ELR (cell line): ENCODE measurements at places on chromosomes 6 and 20.

DNA sequence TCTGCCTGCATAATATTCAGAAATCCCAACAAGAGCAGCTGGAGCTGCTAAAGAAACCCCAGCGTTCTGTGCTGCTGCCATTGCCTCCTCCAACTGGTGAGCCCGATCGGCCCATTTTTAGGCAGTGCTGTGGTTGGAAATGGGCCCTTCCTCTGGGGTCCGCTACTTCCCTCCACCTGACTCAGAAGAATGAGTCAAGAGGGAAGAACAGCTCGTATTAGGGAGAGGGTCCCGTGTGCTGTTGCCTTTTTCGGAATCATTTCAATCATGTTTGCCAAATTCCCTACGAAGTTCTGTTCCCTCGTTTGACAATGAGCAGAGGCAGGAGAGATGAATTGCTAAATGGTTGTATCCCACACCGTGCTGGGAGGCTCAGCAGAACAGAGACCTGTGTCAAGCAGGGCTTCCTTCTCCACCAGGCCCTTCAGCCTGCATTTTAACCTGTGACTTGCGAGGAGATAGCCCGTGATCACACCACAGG lies 38.4 kb downstream of the THBS2 start:
- DNase-seq = peak; percentile 8

- DNase-seq = no peak
Observed at GRCh38 chr6:167103041-167103891, 19.6 kb upstream of the CCR6 start.

DNA sequence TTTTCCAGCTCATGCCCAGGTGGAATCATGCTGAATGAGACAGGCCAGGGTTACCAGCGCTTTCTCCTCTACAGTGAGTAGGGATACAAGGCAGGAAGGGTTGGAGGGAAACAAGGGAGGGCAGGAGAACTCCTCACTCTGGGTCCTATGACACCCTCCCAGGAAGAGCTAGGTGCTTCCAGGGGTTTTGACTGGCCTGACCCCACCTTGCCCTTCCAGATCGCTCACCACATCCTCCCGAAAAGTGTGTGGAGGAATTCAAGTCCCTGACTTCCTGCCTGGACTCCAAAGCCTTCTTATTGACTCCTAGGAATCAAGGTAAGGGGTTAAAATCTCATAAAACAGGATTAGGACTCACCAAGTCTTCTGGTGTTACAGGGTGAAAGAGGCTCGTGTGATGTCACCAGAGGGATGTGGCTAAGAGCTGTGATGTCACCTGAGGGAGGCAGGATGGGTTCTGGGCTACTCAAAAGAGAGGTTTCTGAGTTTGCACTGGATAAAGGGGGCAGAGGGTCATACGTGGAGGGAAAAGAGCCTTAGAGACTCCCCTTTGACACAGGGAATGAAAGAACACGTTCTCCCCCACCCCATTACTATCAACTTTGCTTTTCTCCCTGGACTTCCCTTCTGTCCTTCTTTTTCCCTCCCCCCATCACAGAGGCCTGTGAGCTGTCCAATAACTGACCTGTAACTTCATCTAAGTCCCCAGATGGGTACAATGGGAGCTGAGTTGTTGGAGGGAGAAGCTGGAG lies 1.9 kb downstream of the APOM start:
- DNase-seq = no peak

DNA sequence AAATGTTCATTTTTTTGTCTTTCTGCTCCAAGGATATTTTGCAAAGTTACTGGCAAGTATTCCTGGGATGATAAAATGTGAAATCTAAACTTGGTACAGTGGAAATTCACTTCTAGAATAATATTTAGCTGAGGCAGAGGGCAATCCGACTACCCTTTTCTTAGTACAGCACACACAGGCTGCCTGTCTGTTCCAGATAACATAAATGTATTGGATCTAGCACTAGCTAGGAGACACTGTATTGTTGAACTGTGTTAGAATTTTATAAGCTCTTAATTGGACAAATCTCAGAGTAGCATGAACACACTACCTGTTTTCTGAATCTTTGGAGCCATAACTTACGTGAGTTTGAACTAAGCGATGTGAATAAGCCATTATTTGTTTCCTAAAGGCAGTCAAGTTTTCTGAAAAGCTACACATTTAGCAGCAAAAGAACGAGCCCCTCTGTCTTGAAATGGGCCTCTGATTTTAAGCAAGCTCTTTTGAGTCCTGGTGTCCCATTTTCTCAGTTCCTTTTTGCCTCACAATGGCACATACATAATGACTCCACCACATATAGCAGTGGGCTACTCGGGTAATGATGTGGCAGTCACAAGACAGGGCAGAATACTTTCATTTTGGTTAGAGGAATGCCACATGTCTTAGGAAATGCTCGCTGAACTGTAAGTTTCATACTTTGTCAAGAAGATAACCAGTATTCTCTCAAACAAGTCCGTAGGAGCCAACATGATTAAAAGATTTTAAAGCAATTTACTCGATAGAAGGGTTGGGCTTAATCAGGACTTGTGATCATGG lies 116.5 kb upstream of the ESR1 start:
- DNase-seq = peak; percentile 22

DNA sequence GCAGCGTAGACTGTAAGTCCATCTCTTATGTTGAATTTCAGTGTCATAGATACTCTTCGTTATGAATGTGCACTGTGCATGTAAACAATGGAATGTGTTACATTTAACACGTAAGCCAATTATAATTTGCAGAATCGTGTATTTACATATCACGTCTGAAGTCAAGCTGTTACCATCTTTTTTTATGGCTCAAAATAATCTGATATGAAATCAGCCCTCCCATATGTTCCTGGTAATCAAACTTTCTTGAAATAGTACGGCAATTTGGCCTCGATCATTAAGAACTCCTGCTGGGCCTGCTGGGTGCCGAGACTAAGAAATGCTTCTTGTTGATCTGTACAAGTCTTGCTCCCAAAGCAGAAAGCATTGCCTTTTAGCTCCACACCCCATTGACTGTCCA lies 89.6 kb upstream of the DOK5 start:
- no peak for DNase-seq

DNA sequence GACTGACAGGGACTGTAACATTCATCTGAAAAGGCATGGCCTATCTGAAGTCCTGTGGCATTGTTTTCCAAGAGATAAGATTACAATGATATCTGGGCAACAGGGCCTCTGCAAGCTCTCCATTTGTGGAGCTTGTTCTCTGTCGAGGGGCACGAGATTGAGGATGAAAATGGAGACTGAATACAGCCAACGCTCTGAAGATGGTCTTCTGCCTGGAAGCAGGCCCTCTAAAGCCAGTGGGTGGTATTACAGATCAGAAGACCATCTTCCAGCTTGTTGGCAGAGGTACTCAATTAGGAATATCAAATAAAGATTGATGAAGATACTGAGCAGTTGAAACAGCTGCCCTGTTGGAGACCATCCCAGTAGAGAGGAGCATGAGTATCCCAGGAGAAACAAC lies 288.2 kb downstream of the CENPW start:
- DNase-seq = no peak

DNA sequence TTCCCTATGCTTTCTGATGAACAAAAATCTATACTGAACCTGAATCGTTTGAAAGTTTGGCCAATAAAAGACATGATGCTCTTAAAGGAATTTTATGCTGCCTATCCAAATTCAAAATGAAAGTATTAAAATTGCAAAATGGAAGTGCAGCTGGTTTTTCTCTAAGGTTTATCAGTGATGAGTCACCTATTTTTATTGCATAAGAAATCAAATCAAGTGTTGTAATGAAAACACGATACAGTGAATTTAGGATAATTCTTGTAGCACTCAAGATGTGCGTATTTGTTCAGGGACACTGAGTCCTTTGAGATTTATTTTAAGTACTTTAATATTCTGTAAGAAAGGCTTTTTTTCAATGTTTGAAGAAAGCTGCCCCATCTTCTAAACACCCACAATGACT lies 409.5 kb downstream of the ADGRB3 start:
- peak; percentile 17 for DNase-seq

- DNase-seq = peak; percentile 57
Observed at GRCh38 chr20:57990396-57990987, 238.0 kb downstream of the ANKRD60 start.

DNA sequence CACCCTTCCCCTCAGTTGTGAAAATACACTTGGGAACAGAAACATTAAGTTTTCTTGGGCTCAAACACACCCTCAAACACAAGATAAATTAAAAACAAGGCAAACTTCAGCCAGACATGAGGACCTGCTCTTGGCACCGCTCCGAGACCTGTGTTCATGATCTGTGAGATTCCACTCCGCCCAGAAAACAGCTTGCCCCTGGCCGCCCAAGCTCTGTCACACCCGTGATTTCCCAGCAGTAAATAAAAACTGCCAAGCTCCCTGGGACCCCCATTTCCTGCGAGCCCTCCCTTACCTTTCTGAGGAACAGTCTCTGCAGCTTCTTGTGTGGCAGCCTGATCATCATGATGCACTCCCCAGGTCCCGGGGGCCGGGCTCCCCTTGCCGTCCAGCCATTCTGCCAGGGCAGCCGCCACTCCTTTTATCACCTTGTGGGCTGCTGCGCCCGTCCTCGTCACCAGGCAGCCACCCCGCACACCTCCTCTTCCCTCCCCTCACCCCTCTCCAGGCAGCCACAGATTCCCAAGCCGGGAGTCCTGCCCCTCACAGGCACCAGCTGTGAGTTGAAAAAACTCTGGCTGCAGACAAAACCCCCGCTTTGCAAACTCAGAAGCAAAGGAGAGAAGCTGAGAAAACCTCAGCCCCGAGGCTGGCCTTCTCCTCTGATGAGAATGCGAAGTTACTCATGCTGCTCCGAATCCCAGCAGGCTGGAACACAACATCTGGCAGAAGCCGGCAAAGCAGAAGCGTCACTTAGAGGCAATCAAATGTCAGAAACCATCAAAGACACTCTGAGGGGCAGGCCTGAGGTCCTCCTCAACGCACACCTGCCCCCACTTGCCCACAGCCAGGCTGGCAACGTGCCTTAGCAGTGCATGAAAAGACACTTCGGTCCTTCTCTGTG lies 130.4 kb upstream of the RPS6KA2 start:
- DNase-seq = peak; percentile 2

- DNase-seq = no peak
Observed at GRCh38 chr6:145295746-145296145, 439.6 kb downstream of the EPM2A start.

- DNase-seq = no peak
Observed at GRCh38 chr20:14126856-14127255, 131.5 kb downstream of the MACROD2 start.

GRCh38 chr6:133889557-133890403 lies 867 bp downstream of the TCF21 start:
- no peak for DNase-seq

- peak; percentile 39 for DNase-seq
Observed at GRCh38 chr6:89763550-89763949, 56.0 kb downstream of the MDN1 start.
